Thoracic aorta (tissue), 2 donors: ENCODE measurements at places on chromosomes 7 and 10.

- no peak for DNase-seq
These were observed 48.1 kb downstream of the BPGM start for GRCh38 chr7:134694767-134695166.

- no peak for DNase-seq
These were observed 5.6 kb upstream of the NRCAM start for GRCh38 chr7:108461840-108462239.

- peak; percentile 61 for DNase-seq
These were observed 19.3 kb downstream of the PPP1R3C start for GRCh38 chr10:91613411-91614187.

DNA sequence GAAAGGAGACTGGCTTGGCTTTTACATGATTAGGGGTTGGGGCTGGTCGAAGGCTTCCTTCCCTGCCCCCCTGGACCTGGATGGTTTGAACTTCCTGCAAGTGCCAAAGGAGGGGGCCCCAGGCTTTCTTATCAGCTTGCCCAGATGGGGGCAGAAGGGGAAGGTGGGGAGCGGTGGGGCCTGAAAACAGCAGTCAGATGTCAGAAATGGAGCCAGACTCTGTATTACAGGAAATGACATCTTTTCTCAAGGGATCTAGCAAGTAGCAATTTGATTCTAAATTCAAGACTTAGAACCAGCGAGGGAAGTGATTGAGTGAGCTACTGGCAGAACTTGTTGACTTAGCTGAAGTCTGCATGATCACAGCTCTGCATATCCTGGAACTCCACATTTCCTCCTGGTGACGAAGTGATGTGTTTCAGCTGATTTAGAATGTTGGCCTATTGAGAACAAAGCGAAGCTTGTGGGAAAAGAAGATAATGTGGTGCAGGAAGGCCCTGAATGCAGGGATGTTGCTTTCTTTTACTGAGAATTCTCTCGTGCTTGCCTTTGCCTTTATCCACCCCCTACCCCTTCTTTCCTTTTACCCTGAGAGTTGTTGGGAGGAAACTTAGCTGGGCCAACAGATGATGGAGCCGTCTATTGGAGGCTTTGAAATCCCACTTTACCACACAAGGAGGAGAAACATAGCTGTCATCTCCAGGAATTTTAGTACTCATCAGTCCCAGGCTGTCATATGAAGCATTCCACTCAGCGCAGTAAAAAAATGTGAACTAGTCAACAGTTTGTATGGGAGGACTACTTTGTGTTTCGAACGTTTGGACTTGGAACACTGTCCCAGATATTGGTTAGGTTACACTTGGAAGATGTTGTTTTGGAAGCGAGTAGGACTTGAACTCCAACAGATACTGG is 43.2 kb downstream of the CCNY start:
- no peak for DNase-seq

- no peak for DNase-seq
These were observed 595.0 kb downstream of the ARL4A start for GRCh38 chr7:13282377-13282980.

DNA sequence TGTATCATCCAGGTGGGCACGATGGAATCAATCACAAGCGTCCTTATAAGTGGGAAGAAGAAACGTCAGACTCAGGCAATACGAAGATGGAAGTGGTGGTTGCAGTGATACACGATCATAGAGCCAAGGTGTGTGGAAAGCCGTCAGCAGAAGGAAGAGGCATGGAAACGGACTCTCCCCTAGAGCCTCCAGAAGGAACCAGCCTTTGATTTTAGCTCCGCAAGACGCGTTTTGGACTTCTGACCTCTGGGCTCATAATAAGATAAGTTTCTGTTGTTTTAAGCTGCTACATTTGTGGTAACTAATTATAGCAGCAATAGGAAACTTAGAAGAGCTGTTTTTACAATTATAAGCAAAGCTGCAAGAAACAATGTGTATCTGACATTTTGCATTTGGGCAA is 14.8 kb downstream of the FANK1 start:
- DNase-seq: no peak

- no peak for DNase-seq
These were observed 147.7 kb downstream of the PTPN20 start for GRCh38 chr10:47058961-47059391.

GRCh38 chr10:61391281-61391680 is 61.9 kb downstream of the TMEM26 start:
- DNase-seq: no peak

DNA sequence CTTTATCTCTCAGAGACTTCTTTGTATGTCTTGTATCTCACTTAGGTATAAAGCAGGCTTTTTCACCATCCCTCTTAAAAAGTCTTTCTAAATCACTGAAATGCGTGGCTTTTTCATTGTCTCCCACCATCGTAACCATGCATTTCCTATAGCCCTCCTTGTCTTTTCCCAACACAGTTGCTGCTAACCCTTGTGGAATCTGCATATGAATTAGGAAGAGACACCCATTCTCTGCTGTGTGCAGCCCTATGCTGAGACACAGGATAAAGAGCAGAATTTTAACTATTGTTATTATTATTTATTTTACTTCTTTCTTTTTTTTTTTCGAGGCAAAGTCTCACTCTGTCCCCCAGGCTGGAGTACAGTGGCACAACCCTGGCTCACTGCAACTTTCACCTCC is 804.3 kb upstream of the COBL start:
- DNase-seq: no peak

- DNase-seq: peak; percentile 26
These were observed 83.3 kb upstream of the MKLN1 start for GRCh38 chr7:131244259-131244852.

DNA sequence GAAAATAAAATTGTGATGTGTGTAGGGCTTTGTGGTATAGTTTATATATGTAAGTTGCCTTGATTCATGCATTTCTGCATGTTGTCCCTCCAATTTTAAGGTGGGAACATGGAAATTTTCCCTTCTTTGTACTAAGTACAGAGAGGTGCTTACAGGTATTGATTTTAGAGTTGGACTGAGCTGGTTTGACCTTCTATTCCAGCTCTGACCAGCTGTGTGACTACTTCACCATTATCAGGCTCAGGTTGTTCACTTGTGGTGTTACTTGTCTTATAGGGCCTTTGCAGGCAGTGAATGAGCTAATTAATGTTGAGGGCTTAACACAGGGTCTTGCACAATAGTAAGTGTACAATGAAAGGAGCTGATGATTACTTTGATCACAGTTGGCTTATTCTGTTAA is 16.3 kb downstream of the ZNF804B start:
- no peak for DNase-seq
